Prostate gland (tissue), 2 donors: ENCODE measurements at places on chromosomes 4 and X. TPM values are rescaled to one million over a fixed set of nuclear protein-coding genes. Genes with fewer than 3 reads are reported as not detected.

- DNase-seq, result no peak
Measured at GRCh38 chrX:1554469-1555210, 17.7 kb upstream of the P2RY8 start.

- no peak for DNase-seq
Measured at GRCh38 chr4:39435659-39436563, 22.8 kb downstream of the RPL9 start.

GRCh38 chrX:2559124-2559523 is 58.3 kb upstream of the DHRSX start:
- no peak for DNase-seq

DNA sequence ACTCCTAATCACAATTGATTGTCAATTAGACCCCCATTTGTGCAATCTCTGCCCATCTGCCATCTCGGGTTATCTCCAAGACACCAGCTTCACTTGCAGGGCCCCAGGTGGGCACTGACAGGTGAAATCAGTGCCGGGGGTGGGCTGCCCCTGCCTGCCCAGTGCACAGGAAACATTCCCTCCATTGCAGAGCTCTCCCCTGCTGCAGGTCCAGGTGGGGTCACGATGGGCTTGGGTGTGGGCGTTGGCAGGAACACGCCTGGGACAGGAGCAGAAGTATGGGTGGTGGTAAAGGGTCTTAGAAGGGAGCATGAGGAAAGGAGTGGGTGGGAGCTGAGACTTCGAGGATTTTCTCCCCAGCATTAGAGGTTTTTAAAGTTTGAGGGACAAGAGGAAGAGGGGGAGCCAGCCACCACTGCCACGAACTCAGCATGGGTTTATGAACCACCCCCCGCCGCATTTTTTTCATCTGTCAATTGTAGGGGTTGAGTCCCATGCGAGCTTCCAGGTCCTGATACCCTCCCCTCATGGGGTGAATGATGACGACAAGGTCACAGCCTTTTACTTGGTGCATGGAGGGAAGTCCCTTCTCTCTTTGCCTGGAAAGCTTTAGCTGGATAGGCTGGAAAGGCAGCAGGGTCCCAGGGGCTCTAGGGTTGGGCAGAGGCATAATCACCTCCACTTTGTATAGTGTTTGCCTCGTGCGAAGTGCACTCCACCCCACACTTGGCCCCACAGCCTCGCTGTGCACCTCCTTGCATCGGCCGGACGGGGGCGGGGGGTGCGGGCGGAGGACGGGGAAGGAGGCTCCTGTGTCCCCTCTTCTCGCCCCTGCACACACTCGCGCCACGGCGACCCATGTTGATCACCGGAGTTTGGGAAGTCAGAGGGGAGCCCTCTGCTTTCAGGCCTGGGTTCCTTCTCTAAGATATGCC is 3.5 kb upstream of the NKX1-1 start:
- DNase-seq, result no peak

The TGIF2LX gene
- 1.6 TPM for total RNA-seq

DNA sequence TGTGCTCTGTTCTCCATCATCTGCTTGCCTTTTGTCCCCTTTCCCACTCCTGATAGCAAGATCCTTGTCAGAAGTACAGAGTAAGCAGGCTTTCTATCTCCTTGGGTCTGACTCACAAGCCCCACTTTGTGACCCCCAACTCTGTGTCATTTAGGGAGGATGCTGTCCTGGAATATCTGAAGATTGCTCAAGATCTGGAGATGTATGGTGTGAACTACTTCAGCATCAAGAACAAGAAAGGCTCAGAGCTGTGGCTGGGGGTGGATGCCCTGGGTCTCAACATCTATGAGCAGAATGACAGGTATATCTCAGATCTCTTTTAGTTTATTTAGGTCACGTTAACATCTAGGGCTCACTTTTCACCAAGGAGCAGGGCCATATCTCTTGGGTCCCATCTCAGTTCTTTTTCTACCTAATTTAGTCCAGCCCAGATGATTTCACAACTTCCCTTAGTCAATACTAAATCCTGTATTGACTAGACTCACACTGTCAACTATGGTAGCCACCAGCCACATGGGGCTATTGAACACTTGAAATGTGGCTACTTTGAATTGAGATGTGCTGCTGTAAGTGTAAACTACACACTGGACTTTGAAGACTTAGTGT is 64.3 kb downstream of the MSN start:
- DNase-seq, result no peak

DNA sequence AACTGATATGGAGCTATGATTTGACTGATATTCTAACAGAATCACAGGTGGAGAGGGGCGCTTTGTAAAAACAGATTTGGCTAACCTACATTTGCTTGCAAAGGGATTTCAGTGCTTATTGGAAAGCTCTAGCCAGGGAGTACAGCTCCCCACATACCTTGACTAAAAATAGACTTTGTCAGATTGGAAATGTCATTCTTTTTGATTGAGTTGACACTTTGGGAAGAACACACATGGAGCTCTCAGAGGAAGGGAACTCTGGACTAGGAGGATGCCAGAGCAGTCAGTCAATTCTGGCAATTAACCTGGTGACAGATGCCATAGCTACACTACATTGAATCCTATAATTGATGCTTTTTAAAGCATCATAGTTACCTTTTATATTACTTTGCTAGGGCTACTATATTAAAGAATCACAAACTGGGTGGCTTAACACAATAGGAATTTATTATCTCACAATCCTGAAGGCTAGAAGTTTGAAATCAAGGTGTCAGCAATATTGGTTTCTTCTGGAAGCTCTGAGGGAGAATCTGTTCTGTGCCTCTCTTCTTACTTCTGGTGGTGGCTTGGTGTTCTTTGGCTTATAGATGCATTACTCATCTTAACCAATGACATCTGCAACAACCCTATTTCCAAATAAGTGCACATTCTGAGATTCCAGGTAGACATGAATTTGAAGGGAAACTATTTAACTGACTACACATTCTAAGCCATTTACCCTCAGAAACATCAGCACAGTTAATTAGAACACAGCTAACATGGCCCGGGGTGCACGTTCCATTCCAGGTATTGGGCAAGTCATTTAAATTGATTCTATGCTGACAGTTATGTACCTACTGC is 8.4 kb upstream of the HERC3 start:
- DNase-seq, result no peak

The SAT1 gene
- total RNA-seq, result 461 TPM

DNA sequence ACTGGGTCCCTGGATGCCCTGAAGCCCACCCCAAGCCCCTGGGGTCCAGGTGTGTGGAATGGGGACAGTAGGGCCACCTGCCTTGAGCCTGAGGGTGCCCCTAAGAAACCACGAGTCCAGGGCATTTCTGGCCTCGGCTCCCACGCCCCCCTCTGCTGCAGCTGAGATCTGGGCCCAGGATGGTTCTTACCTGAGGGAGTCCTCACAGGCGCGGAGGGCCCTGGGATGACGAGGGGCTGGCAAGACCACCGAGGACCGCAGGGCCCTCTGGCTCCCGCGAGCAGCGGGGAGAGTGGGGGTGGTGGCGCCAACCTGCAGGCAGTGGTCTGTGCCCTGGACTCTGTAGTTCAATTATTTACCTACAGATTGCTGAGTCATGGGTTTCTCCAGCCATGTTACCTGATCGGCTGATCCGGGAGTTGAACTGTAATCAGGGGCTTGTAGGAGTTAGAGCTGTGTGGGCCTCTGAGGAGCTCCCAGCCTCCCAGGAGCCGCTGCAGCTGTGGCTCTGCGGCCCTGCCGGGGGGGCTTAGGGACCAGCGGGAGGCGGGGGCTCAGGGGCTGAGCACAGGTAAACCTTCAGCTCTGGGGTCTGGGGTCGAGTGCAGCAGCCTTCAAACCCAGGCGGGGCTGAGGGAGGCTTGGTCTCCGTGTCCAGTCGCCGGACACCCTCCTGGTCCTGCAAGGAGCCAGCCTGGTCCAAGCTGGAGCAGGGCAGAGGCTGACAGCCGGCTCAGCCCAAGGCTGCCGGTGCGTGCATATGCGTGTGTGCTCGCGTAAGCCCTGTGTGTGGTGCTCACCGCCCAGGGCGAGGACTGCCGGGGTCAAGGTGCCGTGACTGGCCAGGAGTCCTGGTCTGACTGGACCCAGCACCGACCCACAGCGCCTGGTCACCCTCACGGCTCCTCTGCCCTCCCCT is at the start of gene SLC26A1:
SLC26A1 (minus strand) TSS at position 294 of the 919 bp plus-strand sequence. CDS start 1,701 bp downstream, outside the sequence.
- DNase-seq, result no peak

DNA sequence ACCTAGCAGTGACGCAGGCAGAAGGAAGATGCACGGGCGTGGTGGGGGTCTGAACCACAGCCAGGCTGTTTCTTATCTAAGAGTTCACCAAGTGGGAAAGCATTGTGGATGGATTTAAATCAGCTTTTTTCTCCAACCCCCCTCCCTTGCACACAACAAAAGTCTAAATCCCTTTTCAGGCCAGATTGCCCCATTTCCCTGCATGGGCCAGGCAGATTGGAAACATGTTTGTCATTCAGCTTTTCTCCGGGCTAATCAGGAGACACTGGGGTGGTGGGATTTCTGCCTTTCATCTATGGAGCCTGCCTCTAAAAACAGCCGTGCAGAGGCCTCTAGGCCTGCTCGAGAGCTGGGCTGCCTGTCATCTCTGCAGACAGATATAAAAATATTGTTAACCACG is 166.3 kb upstream of the LEF1 start:
- no peak for DNase-seq

The RS1 gene
- not detected for total RNA-seq
